ENCODE measurements at places on chromosomes 1 and 21.

GRCh38 chr1:169779150-169779549, 15.6 kb downstream of the METTL18 start:
- no peaks in the 10 kb centered on the region for H3K4me1 ChIP-seq
- H3K36me3 ChIP-seq = no peaks in the 10 kb centered on the region
- no peak overlapping the region for H3K27ac ChIP-seq
- H3K4me3 ChIP-seq = no peak overlapping the region
- no peak for DNase-seq

DNA sequence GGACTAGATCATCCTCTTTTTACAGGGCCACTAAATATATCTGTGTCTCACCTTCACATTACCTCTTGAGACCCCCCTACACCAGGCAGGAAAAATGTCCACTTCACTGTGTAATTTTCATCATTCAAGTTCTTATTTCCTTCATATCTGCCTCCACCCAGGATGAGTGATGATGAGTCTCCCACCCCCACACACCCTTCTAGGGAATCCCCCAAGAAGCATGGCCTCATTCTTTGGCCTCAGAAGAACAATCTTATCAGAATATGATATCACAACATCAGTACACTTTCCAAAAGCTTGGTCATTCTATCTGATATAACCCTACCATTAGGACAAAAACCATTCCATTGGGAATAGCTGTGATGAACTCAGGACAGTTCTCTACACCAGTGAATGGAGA, 170.3 kb upstream of the DUSP10 start:
- no peak for DNase-seq
- H3K4me3 ChIP-seq = no peak overlapping the region
- H3K4me1 ChIP-seq = no peaks in the 10 kb centered on the region
- H3K27me3 ChIP-seq = no peaks in the 10 kb centered on the region

DNA sequence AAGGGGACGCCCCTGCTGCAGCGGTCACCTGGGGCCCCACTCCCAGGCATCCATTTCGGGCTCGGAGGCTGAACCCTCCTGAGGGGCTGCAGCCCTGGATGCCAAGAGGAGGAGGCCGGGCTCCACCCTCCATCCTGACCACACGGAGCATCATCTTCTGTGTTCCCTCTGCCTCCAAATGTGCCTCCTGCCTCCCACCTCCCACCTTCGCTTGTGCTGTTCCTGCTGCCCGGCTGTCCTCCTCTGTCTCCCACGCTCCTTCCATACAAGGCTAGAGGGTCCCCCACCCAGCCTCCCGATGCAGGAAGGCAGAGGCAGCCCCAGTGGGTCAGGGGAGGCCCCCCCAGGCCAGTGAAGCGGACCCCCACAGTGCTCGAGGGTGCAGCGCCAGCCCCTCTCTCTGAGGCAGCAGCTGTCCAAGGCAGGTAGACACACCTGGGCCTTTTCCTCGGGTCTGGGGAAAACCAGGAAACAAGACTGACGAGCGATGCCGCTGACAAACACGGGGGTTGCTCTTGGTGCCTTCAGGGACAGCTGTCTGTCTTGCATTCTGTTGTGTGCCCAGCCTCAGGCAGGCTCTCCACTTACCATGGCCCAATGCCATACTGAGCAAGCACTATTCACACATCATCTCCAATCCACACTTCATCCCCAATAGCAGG, 16.8 kb upstream of the PLEKHG5 start:
- no peaks in the 10 kb centered on the region for H3K36me3 ChIP-seq
- H3K27me3 ChIP-seq = no peaks in the 10 kb centered on the region
- no peaks in the 10 kb centered on the region for H3K4me1 ChIP-seq
- H3K4me3 ChIP-seq = no peak overlapping the region
- DNase-seq = no peak

DNA sequence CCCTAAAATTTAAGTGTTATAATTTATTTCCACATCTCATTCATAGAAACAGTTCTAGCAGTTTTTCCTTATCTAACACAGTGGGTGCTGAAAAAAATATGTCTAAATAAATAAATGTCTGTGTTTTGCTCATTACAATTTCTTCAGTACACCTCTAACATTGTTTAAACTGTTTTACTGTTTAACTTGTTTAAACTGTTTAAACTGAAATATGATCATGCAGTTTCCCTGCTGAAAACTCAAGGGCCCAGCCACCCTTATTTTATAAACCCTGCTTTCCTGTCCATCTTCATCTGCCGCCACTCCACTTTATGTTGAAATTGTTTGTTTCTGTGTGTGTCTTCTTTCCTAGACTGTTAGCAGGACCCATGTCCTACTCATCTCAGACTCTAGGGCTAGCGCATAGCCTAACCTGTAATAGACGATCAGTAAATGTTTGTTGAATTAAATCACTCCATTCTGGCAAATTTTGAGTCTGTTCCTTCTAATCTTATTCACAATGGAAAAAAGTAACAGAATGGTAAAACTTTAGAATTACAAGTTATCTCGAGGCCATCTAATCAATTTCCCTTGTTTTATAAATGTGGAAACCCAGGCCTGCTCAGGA, 9.4 kb upstream of the PIK3C2B start:
- H3K36me3 ChIP-seq = no peaks in the 10 kb centered on the region
- no peaks in the 10 kb centered on the region for H3K27me3 ChIP-seq
- no peak for DNase-seq
- H3K27ac ChIP-seq = no peak overlapping the region
- H3K4me1 ChIP-seq = peaks cover 11% of the 10 kb centered on the region
- no peak overlapping the region for H3K4me3 ChIP-seq

- no peak for DNase-seq
- no peaks in the 10 kb centered on the region for H3K36me3 ChIP-seq
- H3K4me3 ChIP-seq = no peak overlapping the region
- H3K4me1 ChIP-seq = no peaks in the 10 kb centered on the region
Observed at GRCh38 chr1:10522322-10522860, 47.6 kb downstream of the PEX14 start.

GRCh38 chr1:203121186-203122015, 6.1 kb upstream of the ADORA1 start:
- no peaks in the 10 kb centered on the region for H3K4me1 ChIP-seq
- H3K4me3 ChIP-seq = no peak overlapping the region
- no peaks in the 10 kb centered on the region for H3K36me3 ChIP-seq
- peaks cover 78% of the 10 kb centered on the region for H3K27me3 ChIP-seq
- no peak for DNase-seq
- H3K27ac ChIP-seq = no peak overlapping the region

- no peak overlapping the region for H3K4me3 ChIP-seq
- no peaks in the 10 kb centered on the region for H3K4me1 ChIP-seq
- no peaks in the 10 kb centered on the region for H3K27me3 ChIP-seq
- no peaks in the 10 kb centered on the region for H3K36me3 ChIP-seq
- no peak overlapping the region for H3K27ac ChIP-seq
Observed at GRCh38 chr1:22412932-22413727, 38.5 kb upstream of the ZBTB40 start.

DNA sequence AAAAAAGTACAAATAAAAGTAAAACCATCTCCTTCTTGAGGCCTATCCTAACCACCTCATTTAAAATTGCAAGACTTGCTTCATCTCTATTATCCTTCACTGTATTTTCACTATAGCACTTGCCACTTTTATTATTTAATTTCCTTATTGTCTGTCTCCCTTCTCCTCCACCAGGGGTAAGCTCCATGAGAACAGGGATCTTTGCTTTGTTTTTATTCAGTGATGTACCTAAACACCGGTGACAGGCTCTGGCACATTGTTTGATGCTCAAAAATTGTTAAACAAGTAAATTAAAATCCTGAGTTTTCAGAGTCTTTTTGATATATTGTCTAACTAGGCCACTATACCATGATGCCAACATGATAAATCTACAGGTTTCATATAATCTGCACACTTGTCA, 17.2 kb upstream of the SPEN start:
- DNase-seq = no peak
- no peaks in the 10 kb centered on the region for H3K36me3 ChIP-seq
- no peaks in the 10 kb centered on the region for H3K27me3 ChIP-seq
- H3K27ac ChIP-seq = no peak overlapping the region
- H3K4me3 ChIP-seq = no peak overlapping the region

DNA sequence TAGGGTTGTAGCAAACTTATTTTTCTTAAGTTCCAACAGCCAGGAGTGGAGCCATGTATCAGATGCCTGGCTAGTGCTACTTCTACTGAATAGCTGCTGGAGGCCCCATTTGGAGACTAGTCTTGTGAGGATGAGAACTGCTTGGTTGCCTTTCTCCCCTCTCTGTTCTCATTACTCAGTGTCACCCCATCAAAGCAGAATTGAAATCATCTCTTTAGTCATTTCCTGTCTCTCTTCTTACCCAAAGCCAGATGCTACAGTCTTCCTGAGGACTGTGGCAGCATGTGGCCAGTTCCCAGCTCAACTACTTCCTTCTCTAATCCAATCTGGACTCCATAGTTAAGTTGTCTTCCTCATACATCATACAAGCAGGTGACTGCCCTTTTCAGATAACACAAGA, 197.5 kb downstream of the BRINP2 start:
- H3K36me3 ChIP-seq = no peaks in the 10 kb centered on the region
- H3K27me3 ChIP-seq = no peaks in the 10 kb centered on the region
- H3K4me3 ChIP-seq = no peak overlapping the region
- H3K4me1 ChIP-seq = no peaks in the 10 kb centered on the region
- H3K27ac ChIP-seq = no peak overlapping the region

- DNase-seq = no peak
- no peaks in the 10 kb centered on the region for H3K27me3 ChIP-seq
- H3K4me3 ChIP-seq = no peak overlapping the region
- H3K36me3 ChIP-seq = peaks cover 5% of the 10 kb centered on the region
- H3K27ac ChIP-seq = no peak overlapping the region
Observed at GRCh38 chr1:212309967-212310366, 24.8 kb downstream of the PPP2R5A start.

DNA sequence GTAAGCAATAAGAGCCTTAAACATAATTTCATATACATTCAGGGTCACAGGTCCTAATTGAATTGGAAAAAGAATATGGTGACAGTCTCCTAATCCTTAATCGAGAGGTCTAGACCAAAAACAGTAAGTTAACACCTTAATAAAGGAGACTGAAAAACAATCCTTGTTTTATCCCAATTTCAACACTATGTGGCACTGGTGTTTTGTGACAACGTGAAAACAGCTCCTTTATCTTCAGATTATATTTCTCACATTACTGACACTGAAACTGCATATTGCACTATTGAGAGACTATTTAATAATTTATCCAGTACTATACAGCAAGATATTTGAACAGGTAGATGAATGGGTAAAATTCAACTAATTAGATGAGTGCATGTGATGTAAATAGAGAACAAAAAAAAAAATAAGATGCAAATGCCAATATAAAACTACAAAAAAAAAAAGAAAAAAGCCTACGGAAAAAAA, 34.1 kb downstream of the TP53BP2 start:
- DNase-seq = no peak
- H3K4me1 ChIP-seq = peaks cover 14% of the 10 kb centered on the region
- no peak overlapping the region for H3K4me3 ChIP-seq
- no peak overlapping the region for H3K27ac ChIP-seq
- no peaks in the 10 kb centered on the region for H3K27me3 ChIP-seq
- peaks cover 40% of the 10 kb centered on the region for H3K36me3 ChIP-seq

DNA sequence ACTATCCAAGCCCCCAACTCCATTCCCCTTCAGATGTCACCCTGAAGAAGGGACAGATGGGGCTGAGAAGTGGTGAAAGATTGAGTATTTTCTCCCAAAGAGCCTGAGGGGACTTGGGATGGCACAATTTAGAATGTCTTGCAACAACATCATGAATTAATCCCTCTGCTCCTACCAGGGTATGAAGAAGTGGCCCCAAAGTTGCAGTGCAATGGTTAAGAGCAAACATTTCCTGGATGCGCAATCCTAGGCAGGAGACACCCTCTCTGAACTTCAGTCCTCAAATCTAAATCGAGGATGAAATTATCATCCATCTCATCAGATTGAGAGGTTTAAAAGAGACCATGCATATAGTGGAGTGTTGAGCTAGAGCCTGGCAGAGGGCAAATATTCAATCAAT, 28.6 kb upstream of the CITED4 start:
- H3K4me3 ChIP-seq = no peak overlapping the region
- no peak overlapping the region for H3K27ac ChIP-seq
- H3K27me3 ChIP-seq = peaks cover 22% of the 10 kb centered on the region
- no peaks in the 10 kb centered on the region for H3K36me3 ChIP-seq
- no peaks in the 10 kb centered on the region for H3K4me1 ChIP-seq

DNA sequence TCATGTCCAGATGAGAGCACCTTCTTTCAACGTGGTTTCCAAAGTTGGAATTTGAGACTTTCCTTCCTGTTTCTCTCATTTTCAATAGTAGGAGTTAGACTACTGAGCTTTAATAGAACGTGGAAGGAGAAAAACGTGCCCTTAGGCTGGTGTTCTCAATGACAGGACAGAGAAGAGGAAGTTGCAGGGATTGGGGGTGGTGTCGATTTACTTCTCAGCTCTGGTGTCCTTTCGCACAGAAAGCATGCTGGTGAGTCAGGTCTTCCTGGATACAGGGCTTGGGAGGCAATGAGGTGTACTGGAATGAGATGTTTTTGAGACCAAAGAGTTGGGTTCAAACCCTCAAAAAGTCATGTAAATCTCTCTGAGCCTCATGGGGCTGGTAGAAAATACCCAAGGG, 67.1 kb downstream of the HIVEP3 start:
- no peak overlapping the region for H3K27ac ChIP-seq
- no peaks in the 10 kb centered on the region for H3K27me3 ChIP-seq
- H3K36me3 ChIP-seq = no peaks in the 10 kb centered on the region

- no peaks in the 10 kb centered on the region for H3K36me3 ChIP-seq
- peaks cover 4% of the 10 kb centered on the region for H3K4me1 ChIP-seq
- no peak for DNase-seq
- H3K4me3 ChIP-seq = no peak overlapping the region
- H3K27ac ChIP-seq = no peak overlapping the region
Observed at GRCh38 chr1:67118646-67119045, 16.1 kb downstream of the C1orf141 start.

- H3K4me1 ChIP-seq = no peaks in the 10 kb centered on the region
- H3K27me3 ChIP-seq = peaks cover 2% of the 10 kb centered on the region
- no peak for DNase-seq
- H3K4me3 ChIP-seq = no peak overlapping the region
- H3K27ac ChIP-seq = no peak overlapping the region
- no peaks in the 10 kb centered on the region for H3K36me3 ChIP-seq
Observed at GRCh38 chr1:11708554-11709350, 17.2 kb downstream of the DRAXIN start.

DNA sequence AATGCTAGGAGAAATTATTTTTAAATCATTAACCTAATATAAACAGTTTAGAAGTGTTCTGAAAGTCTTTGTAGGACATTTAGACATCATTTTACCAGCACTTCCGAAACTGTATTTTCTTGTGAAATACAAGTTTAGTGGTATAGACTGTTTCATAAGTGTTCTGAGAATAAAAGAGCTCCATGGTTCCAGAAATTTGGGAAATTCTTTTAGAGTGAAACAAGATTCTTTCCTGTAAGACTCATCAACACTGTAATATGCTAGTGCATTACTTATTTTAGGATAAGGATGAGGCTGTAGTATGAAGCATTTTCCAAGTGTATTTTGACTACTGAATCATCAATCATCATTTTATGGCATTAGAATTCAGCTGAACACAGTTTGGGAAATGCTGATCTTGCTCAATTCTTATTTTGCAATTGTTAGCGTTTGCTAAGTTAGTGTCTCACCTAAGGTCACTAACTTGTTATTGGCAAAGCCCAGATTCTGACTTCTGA, 73.4 kb downstream of the CEP350 start:
- no peak for DNase-seq
- H3K36me3 ChIP-seq = no peaks in the 10 kb centered on the region
- no peak overlapping the region for H3K27ac ChIP-seq
- no peaks in the 10 kb centered on the region for H3K27me3 ChIP-seq

GRCh38 chr1:2632561-2633361, at the start of gene MMEL1:
Gene MMEL1 (minus strand): TSS chr1:2633016. CDS start chr1:2629484, 3,532 bp downstream.
- no peak for DNase-seq
- peaks cover 82% of the 10 kb centered on the region for H3K27me3 ChIP-seq
- no peak within 1 kb of the TSS for H3K27ac ChIP-seq
- no peak within 1 kb of the TSS for H3K4me3 ChIP-seq
- no peaks in the 10 kb centered on the region for H3K36me3 ChIP-seq

- peaks cover 2% of the 10 kb centered on the region for H3K4me1 ChIP-seq
- no peaks in the 10 kb centered on the region for H3K36me3 ChIP-seq
- DNase-seq = no peak
- peak overlapping the region; percentile 40 for H3K27ac ChIP-seq
Observed at GRCh38 chr1:160446945-160447600, 46.7 kb downstream of the VANGL2 start.

Data from T-cell (primary cell).